ENCODE measurements at places on chromosomes 6 and 20.

- no peak for DNase-seq
Observed at GRCh38 chr20:33162753-33163152, 5.2 kb upstream of the BPIFA2 start.

GRCh38 chr20:21172626-21173025 is 46.7 kb downstream of the KIZ start:
- no peak for DNase-seq

DNA sequence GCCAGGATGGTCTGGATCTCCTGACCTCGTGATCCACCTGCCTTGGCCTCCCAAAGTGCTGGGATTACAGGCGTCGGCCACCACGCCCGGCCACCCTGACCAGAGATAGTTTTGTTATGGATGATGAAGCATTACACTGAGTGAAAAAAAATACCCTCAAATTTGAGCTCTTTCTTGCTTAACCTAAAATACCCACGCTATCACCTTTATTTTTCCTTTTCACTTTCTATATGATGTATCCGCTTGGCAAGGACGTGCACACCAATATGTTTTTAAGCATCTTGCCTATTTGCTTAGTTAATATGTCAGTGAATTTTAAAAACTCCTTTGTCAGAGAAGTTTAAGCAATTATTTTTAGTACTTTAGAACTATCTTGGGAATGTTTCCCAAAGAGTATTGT is 150.4 kb downstream of the INSM1 start:
- no peak for DNase-seq

GRCh38 chr20:41649489-41649888 is 31.3 kb upstream of the CHD6 start:
- no peak for DNase-seq

DNA sequence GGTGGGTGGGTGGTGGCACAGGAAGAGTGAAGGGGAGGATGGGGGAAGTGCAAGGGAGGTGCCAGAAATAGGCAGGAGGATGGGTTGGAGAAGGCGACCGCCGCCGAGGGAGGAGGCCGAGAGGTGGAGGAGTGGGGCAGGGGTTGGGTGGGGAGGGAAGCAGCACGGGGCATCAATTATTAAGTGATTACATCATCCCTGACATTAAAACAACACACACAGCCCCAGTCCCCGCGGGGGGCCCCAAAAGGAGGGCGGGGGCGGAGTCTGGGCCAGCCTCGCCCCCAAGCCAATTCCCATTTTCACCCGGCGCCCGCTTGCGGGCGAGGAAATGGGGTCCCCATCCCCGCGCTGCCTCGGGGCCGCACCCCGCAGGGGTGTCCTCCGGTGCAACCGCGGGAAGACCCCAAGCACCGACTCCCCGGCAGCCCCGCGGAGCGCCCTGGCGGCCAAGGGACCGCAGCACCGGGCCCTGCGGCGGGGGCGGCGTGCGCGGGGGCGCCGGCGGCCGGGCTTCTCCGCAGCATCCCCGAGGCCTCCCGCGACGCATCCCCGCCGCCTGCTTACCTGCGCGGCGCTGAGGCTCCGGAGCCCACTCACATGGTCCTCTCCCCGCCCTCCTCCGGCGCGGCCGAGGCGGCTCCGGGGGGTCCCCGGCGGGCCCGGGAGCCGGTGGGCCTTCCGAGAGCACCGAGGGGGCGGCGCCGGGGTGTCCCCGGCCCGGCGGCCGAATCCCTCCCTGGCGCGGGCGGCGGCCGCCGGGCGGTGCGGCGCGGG is 663 bp downstream of the FYN start:
- DNase-seq: peak; percentile 36

DNA sequence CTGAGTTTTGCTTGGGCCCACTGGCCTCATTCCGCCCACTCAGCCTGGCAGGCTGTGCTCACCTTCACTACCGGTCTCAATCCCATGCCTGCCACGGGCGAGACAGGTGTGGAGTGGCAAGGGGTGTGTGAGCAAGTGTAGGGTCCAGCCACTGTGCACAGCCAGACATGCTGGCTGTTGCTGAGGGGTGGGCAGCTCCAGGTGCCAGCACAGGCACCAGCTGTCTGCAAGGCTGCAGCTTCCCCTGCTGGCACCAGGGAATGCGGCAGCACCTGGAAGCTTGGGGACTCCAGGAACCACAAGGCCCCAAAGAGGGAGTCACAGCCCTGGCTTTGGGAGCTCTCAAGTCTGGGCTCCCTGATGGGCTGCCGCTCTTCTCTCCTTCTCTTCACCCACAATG is 372.7 kb downstream of the CBLN4 start:
- DNase-seq: no peak

DNA sequence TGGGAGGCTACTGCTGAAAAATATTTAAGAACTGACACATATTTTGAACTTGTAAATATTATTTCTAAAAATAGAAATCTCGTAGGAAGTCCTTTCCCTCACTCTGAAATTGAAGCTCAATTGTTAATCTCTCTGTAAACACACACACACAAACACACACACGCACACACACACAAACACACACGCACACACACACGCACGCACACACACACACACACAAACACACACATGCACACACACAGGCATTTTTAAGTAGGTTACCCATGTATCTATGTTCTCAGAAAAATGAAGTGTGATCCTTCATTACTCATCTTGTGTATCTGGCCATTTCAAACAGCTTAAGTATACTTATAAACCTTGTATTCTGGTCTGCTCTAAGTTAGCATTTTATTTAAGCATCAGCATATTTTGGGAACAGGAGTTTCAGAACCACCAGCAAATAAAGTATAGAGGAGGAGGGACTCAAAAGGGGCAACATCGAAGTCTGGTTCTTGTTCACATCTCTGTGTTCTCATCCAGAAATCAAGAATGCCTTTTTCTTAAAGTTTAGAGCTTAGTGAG is 11.6 kb downstream of the CCN6 start:
- no peak for DNase-seq

DNA sequence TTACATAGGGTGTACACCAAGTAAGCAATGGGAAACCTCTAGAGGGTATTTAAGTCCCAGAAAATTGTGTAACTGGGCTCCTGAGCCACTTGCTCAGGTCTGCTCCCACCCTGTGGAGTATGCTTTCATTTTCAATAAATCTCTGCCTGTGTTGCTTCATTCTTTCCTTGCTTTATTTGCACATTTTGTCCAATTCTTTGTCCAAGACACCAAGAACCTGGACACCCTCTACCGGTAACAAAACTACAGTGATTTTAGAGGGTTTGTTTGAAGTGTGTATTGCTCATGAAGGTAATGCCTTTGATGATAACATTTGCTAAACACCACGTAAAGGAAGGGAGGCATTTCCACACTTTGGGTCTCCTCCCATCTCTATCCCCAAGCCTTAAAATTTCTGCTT is 46.2 kb downstream of the MYB start:
- DNase-seq: no peak

GRCh38 chr6:7687145-7688111 is 38.5 kb upstream of the BMP6 start:
- DNase-seq: no peak

GRCh38 chr6:160348223-160349019 is at the start of gene SLC22A3:
SLC22A3 (plus strand) TSS chr6:160348378; CDS start chr6:160348420, 42 bp downstream.
- no peak for DNase-seq

- peak; percentile 86 for DNase-seq
Observed at GRCh38 chr6:131909408-131910218, 41.6 kb downstream of the CCN2 start.

- no peak for DNase-seq
Observed at GRCh38 chr6:129976110-129976509, 42.3 kb upstream of the L3MBTL3 start.

DNA sequence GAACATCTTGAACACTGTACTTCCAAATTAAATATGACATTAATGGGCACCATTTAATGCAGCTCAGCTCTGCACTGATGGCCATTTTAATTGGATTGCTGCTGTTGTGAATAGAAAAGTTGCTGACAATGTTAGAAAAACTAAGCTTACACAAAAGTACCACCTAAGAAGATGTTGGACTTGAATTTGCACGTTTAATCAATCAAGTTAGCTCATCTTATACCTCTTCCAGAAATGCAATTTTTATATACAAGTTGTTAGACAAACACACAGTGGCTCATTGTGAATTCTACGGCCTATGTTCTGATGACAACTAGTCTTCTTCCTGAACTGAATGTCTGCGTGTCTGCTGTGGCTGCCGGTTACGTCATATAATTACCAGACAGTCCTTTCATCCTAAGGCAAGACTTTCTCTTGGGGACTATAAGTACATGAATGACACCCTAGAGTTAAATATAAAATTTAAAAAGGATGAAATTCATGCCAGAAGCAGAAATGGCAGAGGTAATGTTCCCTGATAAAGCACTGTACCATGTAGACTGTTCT is 330.2 kb downstream of the EPM2A start:
- no peak for DNase-seq

DNA sequence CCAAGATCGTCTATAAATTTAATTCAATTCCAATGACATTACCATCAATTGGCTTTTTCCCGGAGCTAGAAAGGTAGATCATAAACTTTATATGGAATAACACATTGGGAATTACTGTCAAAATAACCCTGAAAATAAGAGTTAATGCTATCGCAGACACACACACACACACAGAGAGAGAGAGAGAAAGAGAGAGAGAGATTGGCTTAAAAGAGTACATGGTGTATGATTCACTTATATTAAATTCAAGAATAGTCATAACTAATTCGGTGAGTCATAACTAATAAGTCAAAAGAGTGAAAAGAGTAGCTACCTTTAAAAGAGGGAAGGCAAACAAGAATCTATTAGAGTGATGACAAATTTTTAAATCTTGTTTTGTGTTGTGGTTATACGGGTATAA is 425.5 kb downstream of the TBC1D32 start:
- DNase-seq: no peak

DNA sequence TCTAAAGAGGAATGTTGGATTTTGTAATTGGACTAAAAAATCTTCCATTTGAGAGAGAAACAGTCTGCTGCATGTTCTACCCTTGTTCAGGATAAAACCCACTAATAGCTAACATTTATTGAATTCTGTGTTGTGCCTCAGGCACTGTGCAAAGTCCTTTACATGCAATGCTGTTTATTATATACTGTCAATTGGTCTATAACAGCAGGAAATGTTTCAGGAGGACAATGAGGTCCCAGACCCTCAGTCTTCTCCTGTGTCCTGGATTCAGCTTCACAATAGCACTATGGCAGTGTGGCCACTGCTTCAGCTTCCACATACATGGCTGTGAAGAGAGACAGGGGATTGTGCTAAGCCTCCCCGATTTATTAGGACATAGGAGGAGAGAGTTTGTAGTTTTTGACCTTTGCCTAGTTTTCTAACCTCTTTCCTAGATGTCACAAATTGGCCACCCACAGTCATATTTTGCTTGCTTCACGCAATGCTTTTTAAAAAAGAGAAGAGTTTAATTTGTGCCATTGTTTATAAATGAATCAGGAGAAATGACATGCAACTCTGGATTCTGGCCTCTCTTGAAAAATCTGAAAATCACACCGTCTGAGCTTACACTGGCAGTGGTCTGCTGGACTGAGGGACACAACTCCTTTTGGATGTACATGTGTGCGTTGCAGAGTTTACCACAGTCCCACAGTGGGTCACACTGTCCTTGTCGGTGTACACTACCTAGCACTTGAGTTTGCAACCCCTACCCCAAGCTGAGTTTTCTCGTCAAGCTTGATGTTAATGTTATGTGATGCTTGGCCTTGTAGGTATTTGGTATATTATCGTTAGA is 11.3 kb downstream of the PTPN1 start:
- no peak for DNase-seq

GRCh38 chr6:144597511-144597910 is 312.4 kb downstream of the UTRN start:
- DNase-seq: no peak

DNA sequence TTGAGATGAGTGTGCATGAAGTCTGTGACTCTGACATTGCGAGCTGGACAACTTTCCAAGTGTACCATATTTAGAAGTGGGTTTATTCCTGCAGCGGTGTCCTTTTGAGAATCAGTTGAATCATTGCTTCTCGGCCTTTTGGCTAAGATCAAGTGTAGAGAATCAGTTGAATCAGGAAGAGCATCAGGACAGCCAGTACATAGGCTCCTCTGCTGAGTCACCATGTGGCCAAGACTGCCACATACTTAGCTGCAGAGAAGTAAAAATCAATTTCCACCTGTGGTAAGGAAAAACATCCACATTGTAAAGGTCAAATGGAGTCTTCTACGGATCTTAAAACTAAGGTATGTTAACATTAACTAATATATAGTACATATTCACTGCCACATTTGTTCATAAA is 428.4 kb upstream of the MARCKS start:
- DNase-seq: no peak

DNA sequence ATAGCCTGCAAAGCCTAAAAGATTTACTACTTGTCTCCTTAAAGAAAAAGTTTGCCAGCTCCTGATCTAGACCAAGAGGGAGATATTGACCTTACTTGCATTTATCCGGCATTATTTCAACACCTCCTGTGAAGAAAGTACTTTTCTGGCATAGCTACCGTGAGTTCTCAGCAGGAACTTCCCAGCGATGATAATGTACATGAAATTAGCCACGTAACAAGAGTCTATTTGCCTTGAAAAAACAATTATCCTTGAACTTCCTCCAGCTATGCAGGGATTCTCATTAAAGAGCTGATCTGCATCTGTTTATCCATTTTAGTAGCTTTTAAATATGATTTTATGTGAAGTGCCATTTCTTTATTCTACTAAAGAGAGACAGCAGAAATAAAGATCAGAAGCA is 41.7 kb downstream of the ALDH5A1 start:
- no peak for DNase-seq

GRCh38 chr6:151916075-151916474 is 108.6 kb downstream of the ESR1 start:
- no peak for DNase-seq

DNA sequence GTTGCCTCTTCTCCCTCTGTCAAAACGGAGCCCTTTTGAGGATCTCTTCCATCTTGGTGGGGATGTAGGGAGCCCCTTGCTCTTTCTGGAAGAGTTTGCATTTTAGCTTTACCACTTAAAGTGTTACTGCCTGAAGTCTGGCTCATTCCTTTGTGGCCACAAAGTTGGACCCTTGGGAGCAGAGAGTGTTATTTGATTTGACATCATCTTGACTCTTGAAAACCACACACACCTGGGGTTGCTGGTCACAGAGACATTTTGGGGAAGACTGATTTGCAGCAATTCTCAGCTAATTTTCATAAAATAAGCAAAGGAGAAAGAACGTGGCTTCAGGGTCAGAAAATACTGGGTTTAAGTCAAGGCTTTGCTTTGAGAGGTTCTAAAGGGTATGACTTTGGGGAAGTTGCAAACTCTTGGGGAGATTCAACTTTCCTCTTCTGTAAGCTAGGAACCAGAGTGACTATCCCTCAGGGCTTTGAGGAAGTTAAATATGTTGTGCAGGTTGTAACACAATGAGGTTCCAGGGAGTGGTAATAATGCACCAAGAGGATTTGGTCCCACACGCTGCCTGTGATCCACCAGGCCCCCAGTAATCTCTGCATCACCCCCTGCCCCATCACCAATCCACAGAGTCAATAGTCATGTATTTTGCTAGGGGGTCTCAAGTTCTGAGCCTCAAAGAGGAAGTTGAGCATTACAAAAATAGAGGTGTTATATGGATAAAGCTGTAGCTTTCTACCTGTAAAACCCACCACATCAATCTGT is 141.6 kb upstream of the SLC24A3 start:
- no peak for DNase-seq

- DNase-seq: no peak
Observed at GRCh38 chr6:137910843-137911456, 43.9 kb downstream of the TNFAIP3 start.

- DNase-seq: no peak
Observed at GRCh38 chr20:24965065-24965919, 16.2 kb downstream of the CST7 start.

- no peak for DNase-seq
Observed at GRCh38 chr6:7675353-7675945, 50.5 kb upstream of the BMP6 start.

GRCh38 chr6:28646650-28647049 is 121.0 kb downstream of the GPX5 start:
- DNase-seq: no peak

- DNase-seq: no peak
Observed at GRCh38 chr20:31996996-31997395, 13.2 kb upstream of the CCM2L start.

Measured in head of caudate nucleus (tissue), 42 donors.